ENCODE measurements at places on chromosomes 1 and 21. TPM values are rescaled to one million over a fixed set of nuclear protein-coding genes. Genes with fewer than 3 reads are reported as not detected.
A peak's percentile ranks its signal among the peaks of the same experiment; 100 is the strongest.

Gene RCSD1
- 161 TPM for total RNA-seq

Gene LCE3D
- total RNA-seq = not detected

Gene HEYL
- not detected for total RNA-seq

Gene VSIG8
- not detected for total RNA-seq

Gene RNU1-2
- total RNA-seq = 1,721 TPM

DNA sequence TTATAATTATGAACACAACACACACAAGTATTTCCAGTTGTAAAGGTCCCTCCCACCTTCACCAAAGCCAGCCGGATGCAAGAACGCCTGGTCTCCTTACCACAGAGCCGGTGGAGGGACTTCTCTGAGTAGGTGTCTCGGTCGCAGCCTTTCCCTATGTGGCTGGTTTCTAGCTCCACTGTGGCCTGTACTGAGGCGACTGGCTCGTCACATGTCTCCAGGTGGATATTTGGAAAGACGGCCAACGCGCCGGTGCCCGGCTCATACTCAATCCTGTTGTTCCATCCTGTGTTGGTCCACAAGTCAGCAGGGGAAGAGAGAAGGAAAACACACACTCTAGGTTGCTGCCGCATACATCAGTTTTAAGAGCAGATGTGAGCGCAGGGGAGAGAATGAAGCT is 74.4 kb downstream of the CLSTN1 start:
- no peak for DNase-seq

- DNase-seq = no peak
These were observed 97.6 kb upstream of the VANGL1 start for GRCh38 chr1:115544131-115544530.

GRCh38 chr1:160534823-160535605 is 12.0 kb upstream of the SLAMF6 start:
- DNase-seq = peak; percentile 50

- DNase-seq = no peak
These were observed 101.7 kb downstream of the NEK7 start for GRCh38 chr1:198258491-198258890.

DNA sequence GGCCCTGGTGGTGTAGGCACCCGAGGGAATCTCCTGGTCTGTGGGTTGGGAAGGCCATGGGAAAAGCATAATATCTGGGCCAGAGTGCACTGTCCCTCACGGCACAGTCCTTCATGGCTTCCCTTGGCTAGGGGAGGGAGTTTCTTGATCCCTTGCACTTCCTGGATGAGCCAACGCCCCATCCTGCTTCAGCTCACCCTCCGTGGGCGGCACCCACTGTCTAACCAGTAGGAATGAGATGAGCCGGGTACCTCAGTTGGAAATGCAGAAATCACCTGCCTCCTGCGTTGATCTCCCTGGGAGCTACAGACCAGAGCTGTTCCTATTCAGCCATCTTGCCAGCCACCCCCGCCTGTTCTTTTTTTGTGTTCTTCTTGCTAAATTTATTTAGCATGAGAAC is 134.4 kb downstream of the LEPR start:
- DNase-seq = no peak

GRCh38 chr21:31629972-31630711 is 29.4 kb upstream of the SOD1 start:
- DNase-seq = no peak

DNA sequence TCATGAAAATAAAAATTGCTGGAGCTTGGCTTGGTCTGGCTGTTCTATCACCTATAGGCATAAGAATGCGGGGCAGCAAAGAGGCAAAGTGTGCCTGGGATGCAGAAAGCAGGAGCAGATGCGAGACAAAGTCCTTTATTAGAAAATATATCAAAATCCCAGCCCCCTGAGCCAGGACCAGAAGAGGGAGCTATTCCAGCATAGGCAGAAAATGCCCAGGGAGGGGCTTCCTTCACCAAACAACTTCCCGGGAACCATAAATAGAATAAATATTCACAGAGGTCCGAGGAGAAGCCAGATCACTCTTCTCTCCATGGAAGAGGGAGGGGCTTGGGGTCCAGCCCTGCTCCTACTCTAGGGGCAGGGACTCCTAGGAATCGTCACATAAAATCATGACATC is 5.0 kb downstream of the PPOX start:
- DNase-seq = no peak

GRCh38 chr21:42309753-42310213 is 5.4 kb downstream of the TFF3 start:
- peak; percentile 73 for DNase-seq

GRCh38 chr1:8687039-8687438 is 130.4 kb downstream of the RERE start:
- DNase-seq = no peak

DNA sequence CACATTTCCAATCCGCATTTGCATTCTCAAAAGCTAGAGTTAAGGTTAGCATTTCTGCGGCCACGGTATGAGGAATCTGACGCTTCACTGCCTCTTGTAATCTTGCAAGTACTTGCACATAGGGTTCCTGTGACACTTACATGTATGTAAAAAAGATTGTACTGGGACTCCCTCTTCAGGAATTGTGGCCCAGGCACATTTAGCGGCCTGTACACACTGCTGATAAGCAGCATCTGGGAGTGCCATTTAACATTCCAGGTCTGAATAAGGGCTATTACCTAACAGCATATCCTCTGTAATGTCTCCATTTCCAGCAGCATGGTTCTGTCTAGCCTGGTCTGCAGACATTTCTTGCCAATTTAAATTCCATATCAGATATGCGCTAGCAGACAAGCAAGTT is 75.7 kb downstream of the AXDND1 start:
- peak; percentile 18 for DNase-seq

All from OCI-LY7 (cell line).